ENCODE measurements at places on chromosomes 16 and 17. TPM values are rescaled to one million over a fixed set of nuclear protein-coding genes. Genes with fewer than 3 reads are reported as not detected.

TENT4B gene
- total RNA-seq = 7.4 TPM

KCTD19 gene
- total RNA-seq = not detected

C1QTNF1 gene
- total RNA-seq = 6.5 TPM

OR4D2 gene
- total RNA-seq = not detected

EFNB3 gene
- total RNA-seq = 7.6 TPM

ZNF385C gene
- not detected for total RNA-seq

HS3ST3B1 gene
- 14.2 TPM for total RNA-seq

MPG gene
- 144 TPM for total RNA-seq

CDRT15L2 gene
- total RNA-seq = not detected

EIF3CL gene
- 70.4 TPM for total RNA-seq

SKA2 gene
- 223 TPM for total RNA-seq

CHST5 gene
- total RNA-seq = not detected

APRT gene
- total RNA-seq = 255 TPM

HCRT gene
- total RNA-seq = not detected

CACNG3 gene
- not detected for total RNA-seq

TMUB2 gene
- total RNA-seq = 33.7 TPM

HBZ gene
- total RNA-seq = not detected

SP6 gene
- total RNA-seq = 0.46 TPM

TTYH2 gene
- 1.3 TPM for total RNA-seq

SPAG7 gene
- 74.4 TPM for total RNA-seq

DHX8 gene
- total RNA-seq = 52.3 TPM

MILR1 gene
- 6.6 TPM for total RNA-seq

MTSS2 gene
- 74.1 TPM for total RNA-seq

CLEC3A gene
- not detected for total RNA-seq

CACNB1 gene
- 4.0 TPM for total RNA-seq

CCL16 gene
- not detected for total RNA-seq

KRTAP2-1 gene
- total RNA-seq = not detected

STH gene
- total RNA-seq = not detected

TP53TG3B gene
- total RNA-seq = not detected

MT1A gene
- not detected for total RNA-seq

CCL4L2 gene
- not detected for total RNA-seq

KRTAP4-1 gene
- 0.26 TPM for total RNA-seq

MPO gene
- not detected for total RNA-seq

KRTAP1-5 gene
- not detected for total RNA-seq

ZFP3 gene
- 0.72 TPM for total RNA-seq

ARHGDIG gene
- 1.1 TPM for total RNA-seq

BOLA2 gene
- total RNA-seq = 26.9 TPM

ZNF469 gene
- 0.91 TPM for total RNA-seq

SMTNL2 gene
- total RNA-seq = 1.8 TPM

Data from A172 (cell line).